ENCODE measurements at places on chromosomes 1 and 21. TPM values are rescaled to one million over a fixed set of nuclear protein-coding genes. Genes with fewer than 3 reads are reported as not detected.

The RAB13 gene
- 112 TPM for total RNA-seq

- no peak for DNase-seq
Observed at GRCh38 chr1:5223206-5223605, 568.8 kb downstream of the AJAP1 start.

DNA sequence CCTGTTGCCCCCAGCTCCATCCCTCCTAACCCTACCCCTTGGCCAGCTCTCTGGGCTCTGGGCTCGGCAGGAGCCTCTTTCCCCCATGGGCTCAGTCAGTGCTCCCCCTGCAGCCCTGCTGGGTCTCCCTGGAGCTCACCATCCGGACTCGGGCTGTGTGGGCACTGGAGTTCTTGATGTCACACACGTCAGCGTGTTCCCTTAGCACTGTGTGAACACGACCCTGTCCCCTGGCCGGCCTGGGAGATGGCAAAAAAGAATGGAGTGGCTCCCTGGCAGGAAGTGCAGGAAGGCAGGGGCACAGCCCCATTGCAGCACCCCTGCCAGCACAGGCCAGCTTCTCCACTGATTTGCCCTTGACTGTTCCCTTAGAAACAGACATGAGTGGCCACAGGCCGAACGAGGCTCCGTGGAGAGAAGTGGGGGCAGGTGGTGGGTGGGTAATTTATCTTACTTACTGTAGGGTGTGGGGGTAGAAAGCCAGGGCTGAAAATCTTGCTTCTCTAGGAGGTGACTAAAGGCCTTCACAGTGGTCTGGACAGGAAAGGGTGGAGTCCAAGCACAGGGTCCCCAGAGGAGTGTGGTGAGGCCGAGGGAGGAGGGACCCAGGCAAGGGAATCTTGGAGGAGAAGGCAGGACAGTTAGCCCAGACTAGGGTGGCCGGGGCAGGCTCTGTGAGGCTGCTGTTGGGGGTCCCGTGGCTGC is 381.7 kb upstream of the VAMP3 start:
- DNase-seq = peak; percentile 6

DNA sequence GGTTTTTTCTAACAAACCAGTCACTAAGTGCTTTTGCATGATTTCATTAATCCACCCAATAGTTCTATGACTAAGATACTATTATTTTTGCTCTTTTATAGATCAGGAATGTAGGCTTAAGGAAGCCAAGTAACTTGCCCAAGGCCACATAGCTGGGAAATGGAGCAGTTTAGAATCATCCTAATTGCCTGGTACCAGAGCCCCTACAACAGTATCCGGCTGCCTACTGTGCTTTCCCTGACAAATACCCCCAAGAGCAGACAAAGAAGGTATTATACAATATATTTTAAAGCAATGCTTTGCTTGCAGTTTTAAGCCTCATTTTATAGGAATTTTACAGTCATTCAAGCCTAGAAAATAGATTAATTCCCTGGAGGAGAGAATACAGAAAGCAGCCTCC is 45.5 kb upstream of the RASAL2 start:
- DNase-seq = no peak

- no peak for DNase-seq
Observed at GRCh38 chr1:87004857-87005256, 90.4 kb downstream of the HS2ST1 start.

DNA sequence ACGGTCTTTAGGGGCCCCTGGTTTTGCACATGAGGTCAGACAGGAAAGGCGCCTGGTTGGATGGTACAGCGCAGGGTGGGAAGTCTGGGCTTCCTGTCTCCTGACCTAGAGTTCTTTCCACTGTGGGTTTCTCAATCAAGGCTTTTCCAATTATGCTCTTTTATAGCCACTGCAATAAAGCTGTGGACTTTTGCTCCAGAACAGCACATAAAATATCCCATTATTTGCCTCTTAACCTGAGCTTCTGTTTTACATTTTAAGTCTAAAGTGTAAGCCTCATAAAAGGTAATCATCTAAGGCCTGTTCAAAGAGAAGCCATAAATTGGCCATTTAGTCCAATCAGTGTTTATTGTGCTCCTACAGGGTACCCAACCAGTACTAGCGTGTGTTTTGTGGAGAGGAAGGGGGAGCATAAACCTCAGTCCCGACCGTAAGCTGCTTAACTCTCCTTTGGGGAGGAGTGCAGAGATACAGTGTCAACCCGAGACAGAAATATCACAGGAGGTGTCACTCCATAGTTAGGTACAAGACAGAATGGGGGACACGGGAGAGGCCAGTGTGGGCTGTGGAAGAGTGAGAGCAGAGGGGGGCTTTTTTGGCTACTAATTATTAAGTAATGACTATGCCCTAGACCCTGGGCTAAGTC is 270.0 kb downstream of the TRABD2B start:
- no peak for DNase-seq

DNA sequence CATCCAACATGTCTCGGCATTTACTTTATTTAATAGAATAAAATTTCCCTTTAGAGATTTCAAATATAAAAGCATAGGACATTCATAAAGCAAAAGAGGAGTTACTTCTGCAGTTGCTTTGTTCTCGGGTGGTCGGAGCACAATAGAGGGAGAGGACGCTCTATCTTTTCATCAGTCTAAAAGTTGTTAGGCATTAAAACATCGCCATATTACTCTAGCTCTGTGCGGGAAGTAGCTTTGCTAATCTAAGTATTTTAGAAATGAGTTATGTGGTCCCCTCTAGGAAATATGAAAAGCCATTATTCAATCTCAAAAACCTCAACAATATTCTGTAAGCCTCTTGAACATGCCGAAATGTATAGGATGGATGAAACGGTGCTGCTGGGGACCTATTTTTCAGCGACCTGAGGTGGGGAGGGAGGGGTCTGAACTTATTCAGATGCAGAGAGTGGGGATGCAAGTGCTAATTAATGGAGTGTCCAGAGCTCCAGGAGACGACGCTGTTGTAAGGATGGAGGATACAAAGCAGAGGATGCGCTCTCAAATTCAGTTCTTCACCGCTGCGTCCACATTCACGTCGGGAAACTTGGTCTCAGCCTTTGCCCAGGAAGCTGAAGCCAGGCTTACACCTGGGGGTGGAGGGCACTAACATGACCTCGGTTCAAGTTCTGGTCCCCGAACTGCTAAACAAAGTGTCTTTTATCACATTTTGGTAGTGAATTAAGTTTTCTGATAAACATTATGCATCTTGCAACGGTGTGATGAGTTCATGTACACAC is 6.3 kb downstream of the CDKN2C start:
- no peak for DNase-seq
